T1000 (cell line): ENCODE measurements at places on chromosomes 7 and 10.

DNA sequence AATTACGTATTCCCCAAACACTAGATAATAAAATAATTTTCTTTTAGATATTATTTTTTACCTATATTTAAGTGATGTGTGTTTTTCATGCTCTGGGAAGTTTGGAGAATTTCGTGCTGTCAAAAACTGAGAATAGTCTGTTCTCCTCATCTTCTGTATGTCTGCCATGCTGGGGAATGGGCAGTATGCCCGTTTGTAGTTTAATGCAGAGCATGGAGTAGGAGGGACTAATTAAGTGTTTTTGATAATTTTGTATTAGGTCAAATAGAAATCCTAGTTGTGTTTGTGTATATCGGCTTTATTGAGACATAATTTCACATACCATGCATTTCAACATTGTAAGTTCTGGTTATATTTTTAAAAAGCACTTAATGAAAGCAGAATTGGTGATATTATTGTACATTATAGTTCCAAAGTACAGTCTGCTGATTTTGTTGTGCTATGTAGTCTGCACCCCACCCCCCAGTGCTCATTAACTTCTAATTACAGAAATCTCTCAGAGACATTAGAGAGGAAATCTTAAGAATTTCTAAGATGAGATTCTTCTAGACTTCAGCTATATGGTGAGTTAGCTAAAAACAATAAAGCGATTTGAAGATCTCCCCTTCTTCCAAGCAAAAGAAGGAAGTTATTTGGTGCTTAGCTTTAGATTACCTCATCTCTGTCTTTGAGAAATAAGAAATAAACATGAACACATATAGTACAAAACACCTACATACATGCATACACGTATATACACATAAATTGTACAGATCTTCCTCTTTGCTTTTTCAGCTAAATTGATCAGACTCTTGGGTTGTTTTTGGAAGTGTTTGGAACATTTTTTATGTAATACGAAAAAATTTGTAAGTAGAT is 22.2 kb downstream of the ZRANB1 start:
- DNase-seq: no peak

DNA sequence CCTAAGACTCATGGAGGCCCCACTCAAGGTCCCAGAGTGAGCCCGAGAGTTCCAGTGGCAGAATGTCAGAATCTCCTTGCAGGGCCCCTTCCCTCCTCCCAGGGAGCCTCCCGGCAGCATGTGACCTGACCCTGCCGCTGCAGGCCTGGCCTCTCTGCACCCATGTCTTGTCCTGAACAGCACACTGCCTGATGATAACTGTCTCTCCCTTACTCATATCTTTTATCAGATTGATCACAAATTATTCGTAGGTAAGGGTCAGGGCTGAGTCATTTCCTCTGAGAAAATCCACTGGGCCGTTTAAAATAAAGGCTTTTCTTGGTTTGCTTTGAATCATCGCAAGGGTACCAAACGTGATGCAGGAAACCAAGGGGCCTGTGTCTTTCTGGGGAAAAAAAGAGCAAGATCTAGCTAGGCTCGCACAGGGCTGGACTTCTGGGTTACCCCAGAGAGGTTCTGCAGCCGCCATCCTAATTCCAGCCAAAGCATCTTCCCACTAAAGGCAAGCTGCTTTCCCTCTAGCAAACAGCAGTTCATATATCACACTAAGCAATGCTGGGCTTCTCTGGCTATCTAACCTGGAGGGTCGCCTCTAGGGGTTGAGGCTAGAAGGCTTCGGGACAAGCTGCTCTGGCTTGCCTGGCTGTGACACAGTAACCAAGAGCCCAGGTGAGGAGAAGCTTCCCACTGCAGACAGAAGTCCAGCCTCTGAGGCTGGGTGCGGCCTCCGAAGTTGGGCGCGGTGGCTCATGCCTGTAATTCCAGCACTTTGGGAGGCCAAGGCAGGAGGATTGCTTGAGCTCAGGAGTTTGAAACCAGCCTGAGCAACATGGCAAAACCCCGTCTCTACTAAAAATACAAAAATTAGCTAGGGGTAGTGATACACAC is 104.9 kb downstream of the SPDYE5 start:
- DNase-seq: no peak

DNA sequence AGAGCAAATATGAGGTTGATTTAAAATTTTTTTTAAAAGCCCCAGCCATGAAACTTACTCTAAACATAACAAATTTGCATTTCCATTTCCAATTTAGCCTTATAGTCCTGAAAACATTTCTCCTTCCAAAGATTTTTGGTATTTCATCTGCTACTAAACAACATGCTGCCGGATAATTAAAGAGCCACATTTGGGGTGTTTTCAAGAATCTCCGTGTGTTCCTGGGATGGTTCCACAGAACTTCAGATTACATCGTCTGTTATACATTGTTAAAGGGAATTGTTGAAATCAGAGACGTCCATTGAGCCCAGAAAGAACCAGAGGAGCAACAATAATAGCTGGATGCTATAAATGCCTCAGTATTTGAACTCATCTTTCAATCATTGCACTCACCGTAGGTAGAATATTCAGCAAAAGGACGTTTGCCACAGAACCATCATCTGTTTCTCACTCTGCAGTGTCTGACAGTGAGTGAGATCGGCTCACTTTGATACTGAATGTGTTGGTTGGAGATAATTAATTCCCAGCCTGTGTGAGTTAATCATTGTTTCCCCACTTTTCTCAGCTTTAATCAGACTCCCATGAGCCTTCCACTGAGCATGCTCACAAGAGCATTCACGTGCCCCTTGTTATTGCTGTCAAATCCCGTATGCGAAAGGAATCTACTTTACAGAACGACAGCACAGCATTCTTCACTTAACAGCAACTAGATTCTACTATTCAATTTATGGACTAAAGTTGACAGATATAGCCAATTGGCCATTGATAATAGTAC is 128.4 kb upstream of the PALS2 start:
- no peak for DNase-seq

DNA sequence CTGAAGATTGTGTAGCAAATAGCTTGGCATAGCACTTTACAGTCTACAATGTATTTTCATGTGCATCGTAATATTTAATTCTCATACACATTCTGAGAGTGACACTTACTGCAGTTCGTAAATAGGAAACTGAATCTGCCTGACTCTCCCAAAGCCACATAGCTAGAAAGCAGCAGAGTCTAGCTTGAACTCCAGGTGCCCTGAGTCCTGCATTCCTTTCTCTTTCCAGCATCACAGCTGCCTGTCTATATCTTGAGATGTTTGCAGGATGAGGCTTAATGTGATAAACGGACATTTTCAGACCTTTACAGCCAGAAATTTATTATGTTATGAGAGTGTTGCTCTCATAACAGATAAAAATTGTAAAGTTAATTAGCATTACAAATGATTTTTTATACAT is 132.9 kb upstream of the PLXDC2 start:
- DNase-seq: no peak

GRCh38 chr10:8581521-8582225 is 527.2 kb downstream of the GATA3 start:
- DNase-seq: no peak

DNA sequence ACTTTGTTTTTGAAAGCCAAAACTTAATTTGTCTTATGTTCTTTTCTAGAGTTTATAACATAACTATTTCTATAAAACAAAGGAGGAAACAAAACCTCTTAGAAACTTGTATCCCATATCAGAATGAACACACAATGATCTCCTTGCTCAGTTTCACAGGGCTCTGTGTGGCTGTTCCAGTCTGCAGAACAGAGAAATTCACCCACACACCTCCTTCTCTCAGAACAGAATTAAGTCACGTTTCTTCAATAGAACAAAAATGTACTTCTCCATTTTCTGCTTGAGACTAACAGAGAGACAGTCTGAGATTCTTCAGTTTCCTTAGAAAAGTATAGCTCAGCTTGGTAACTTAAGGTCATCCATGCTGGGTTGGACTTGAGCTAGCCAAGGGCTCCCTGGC is 15.8 kb upstream of the DOCK1 start:
- no peak for DNase-seq

DNA sequence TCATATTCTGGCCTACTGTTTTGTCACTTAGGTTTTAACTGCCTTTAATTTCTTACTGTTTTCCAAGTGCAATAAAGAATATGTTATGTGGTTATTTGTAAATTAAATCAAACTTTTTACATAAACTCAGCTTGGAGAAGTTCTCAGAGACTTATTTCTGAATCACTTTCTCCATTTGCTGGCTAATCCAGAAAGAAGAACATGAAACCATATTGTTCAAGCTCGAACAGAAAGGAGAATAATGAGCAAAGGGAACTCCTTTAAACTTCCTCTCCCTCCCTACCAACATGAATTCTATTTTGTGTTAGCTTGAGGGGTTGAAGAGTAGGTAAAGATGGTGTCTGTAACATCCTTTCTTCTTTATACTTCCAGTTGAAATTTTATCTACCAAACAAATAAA is 52.3 kb downstream of the SHTN1 start:
- no peak for DNase-seq

GRCh38 chr10:61124756-61125530 is 181.0 kb upstream of the RHOBTB1 start:
- DNase-seq: no peak
